ENCODE measurements at places on chromosomes 3 and 15.

DNA sequence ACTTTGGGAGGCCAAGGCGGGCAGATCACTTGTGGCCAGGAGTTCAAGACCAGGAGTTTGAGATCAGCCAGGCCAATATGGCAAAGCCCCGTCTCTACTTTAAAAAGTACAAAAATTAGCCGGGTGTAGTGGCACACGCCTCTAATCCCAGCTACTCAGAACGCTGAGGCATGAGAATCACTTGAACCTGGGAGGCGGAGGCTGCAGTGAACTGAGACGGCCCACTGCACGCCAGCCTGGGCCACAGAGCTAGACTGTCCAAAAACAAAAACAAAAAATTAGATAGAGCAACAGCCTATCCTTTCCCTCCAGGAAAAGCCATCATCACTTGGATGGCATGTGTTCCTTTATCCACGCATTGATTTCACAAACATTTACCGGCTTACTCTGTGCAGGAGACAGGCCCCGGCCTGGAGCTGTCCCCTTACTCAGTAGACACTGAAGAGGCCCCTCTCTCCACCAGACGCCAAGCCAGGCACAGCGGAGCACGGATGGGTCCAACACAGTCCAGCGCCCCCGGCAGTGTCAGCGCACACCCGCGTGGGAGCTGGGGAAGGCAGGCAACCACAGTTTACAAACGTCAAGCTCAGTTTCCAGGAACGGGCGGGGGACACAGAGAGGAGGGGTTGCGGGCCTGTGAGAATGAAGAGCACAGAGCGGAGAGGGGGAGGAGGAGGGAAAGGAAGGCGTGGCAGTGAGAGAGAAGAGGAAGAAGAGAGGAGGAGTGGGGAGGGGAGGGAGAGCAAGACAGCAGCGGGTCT lies 3.1 kb downstream of the GP5 start:
- peak; percentile 33 for DNase-seq

DNA sequence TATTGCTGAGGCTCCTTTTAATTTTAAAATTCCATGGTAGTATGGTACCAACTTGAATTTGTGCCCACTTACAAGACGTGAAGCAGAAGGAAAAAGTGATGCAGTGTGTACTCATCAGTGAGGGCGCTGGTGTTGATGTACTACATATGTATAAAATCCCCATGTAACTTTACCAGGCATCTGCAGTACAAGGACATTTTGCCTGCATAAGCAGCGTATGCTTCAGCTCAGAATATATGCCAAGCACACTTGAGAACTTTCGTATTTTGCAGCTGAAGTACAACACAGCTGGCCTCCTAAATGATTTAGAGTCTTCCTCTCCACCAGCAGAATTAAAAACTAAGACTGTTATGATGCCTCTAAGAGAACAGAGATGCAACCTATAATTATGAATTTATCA lies 108.9 kb downstream of the RYR3 start:
- DNase-seq = no peak

DNA sequence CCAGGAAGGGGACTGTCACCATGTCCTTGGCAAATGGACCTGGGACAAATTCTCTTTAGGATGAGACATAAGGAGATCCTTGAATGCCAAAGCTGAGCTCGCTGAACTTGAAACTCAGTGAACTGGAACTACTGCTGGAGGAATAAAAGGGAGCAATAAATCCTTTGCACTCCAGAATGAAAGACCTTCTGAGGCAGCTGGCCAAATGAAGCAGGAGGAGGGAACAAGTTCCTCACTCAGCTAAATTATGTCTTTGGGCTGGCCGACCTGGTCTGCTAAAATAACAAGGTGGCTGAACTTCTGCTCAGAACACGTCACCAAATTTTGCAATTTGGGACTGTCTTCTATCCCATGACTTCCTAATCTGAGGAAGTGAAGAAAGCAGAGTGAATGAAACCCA lies 314.7 kb downstream of the LPP start:
- DNase-seq = no peak

DNA sequence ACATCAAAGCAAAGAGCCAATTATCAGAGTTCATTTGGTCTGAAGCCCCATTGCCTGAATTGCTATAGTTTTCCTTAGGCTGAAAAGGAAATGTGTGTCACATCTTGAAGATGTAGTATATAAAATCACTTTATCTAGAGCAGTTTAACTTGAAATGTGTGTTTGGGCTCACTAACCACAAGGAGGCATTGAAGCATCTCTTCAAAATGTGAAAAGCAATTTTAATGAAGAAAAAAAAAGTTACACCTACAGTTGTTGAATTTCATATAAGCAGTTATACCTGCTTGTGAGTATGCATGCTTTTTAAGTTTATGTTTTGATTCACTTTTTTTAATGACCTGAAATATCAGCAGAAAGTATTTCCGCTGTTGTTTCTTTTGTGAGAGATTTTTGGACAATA lies 129.3 kb downstream of the IQCH start:
- DNase-seq = no peak

DNA sequence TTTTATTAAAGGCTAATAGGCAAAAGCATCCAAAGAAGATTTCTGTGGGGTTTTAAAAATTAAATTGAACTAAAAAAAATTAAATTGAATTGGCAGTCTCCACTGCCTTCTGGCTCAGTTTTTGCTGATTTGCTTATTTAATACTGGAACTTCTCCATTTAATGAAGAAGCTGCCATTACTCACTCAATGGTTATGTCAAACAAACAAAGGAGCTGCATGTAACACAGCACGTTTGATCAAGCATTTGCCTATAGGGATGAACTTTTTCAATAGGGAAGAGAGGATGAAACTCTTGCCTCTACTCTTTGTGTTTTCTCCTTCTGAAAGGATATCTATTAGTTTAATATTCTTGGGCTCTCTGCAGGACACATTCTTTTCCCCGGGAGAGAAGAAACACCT lies 4.8 kb upstream of the HCLS1 start:
- DNase-seq = no peak

DNA sequence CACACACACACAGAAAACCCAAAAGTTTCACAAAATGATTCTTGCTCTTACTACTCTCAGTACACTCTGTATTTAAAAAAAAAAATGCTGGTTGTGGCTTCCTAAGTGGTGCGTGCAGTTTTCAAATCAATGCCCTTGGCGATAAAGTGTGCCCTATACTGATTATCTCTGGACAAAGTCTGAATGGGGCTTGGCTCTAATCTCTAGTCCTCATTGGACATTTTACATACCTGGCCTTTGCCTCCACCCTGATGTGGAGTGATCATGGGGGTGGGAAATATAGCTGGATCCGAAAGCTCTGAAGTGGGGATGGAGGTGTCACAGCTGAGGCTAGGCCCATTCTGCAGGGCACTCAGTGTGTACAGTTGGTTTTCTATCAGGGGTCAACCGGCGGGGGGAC lies 14.1 kb downstream of the B3GNT5 start:
- no peak for DNase-seq

GRCh38 chr3:135240426-135240825 lies 445.4 kb downstream of the EPHB1 start:
- DNase-seq = no peak

- DNase-seq = no peak
These were observed 60.3 kb upstream of the FNDC3B start for GRCh38 chr3:171979081-171979480.

GRCh38 chr15:88344786-88345185 lies 88.2 kb upstream of the NTRK3 start:
- DNase-seq = no peak

- no peak for DNase-seq
These were observed 253.6 kb downstream of the MAGI1 start for GRCh38 chr3:65785065-65785645.

- DNase-seq = no peak
These were observed 659 bp upstream of the ARRDC4 start for GRCh38 chr15:97959724-97960363.

Measured in activated CD8-positive, alpha-beta memory T cell treated with anti-CD3 and anti-CD28 coated beads for 1 hour (primary cell).